ENCODE measurements at places on chromosomes 5 and 9. TPM values are rescaled to one million over a fixed set of nuclear protein-coding genes. Genes with fewer than 3 reads are reported as not detected.

CATSPER3 gene
- not detected for total RNA-seq

DNA sequence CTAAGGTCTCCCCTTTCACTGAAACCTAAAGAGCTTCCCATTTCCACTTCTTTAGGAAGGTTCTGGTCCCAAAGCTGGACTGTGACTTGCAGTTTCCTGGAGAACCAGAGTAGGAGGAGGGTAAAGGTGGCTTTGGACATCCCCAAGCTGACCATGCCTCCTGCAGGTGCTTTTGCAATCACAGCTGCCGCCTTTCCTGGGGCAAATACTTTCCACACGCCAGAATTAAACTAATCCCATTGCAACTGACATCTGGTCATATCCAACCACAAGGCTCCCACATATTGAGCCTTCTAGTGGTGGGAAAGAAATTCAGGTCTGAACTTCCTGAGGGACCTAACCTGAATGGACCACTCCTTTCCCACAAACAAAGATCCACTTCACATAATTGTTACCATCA is 92.7 kb downstream of the NRG2 start:
- no peak for DNase-seq

GRCh38 chr5:68196876-68197275 is 18.7 kb upstream of the PIK3R1 start:
- peak; percentile 38 for DNase-seq

PHYKPL gene
- 121 TPM for total RNA-seq

DNA sequence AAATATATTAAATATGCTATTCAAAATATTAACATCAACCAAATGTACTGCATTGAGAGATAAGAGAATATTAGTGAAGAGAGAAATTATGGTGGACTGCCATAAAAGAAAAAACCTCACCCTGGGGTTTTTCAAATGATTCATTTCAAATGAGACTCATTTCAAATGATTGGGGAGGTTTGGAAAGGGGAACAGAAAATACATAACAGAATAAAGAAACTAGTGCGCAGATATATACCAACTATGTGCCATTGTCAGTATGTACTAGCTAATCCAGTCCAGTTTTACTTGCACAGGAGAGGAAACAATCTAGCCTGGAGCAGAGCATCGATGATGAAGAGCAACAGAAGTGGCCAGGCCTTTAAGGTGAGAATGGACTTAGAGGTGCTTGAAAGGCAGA is 651.6 kb upstream of the RORB start:
- DNase-seq = no peak

- no peak for DNase-seq
Measured at GRCh38 chr5:152532714-152533113, 127.6 kb upstream of the NMUR2 start.
